ENCODE measurements at places on chromosomes 1 and 21.

DNA sequence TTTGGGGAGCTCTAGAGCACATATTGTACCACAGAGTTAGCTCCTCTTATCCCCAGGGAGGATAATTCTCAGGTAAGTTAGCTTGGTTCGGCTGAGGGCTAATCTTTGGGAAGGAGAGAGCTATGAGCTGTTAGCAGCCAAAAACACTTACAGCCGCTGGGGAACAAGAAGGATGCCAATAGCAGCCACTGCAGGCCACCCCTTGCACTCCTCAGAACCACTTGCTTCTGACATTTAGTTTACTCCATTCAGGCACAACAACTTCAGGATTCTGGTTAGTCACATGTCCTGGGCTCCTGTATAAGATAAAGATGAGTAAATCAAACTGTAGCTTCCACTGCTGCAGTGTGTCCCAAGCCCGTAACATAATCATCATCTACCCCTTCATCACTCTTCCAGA, 212.6 kb upstream of the ADGRL2 start:
- DNase-seq, result no peak

- no peak for DNase-seq
Measured at GRCh38 chr1:85943526-85943925, 213.0 kb downstream of the COL24A1 start.

DNA sequence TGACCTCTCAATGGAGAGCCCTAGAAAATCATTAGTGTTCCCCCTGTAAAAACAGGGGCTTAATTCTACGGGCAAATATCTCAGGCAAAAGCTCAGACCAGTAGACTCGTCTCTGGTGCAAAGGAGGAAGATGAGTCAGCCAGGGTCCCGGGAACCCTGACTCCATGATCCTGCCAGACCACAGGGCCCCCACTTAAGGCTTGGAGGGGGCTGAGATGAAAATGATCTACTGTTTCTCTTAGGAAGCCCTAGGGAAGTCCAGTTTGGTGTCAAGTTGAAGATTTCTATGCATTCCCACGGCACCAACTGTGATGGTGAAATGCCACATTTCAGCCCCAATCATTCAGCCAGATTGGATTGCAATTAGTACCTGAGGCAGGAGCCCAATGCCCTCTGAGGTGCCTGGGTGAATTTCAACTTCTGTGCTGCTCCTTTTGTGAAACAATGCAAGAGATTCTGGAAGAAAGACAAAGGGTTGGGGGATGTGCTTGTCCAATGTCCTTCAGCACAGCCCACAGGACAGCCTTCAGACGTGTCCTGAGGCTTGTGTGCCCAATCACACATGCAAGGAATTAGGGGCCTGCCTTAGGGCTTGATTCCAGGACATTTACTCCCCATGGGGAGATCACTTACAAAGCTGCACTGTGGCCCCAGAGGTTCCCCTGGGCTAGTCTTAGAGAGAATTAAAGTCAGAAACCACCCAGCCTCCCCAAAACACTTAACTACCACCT, 18.1 kb downstream of the NAV1 start:
- DNase-seq, result no peak

DNA sequence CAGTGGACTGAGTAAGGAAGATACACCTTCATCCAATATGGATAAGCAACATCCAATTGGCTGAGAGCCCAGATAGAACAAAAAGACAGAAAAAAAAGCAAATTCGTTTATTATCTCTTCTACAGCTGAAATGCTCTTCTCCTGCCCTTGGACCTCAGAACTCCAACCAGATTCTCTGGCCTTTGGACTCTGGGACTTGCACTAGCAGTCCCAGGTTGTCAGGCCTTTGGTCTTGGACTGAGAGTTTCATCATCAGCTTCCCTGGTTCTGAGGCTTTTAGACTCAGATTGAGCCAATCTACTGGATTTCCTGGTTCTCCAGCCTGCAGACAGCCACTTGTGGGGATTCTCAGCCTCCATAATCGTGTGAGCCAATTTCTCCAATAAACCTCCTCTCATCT, 926.8 kb downstream of the PLA2G4A start:
- DNase-seq, result no peak

DNA sequence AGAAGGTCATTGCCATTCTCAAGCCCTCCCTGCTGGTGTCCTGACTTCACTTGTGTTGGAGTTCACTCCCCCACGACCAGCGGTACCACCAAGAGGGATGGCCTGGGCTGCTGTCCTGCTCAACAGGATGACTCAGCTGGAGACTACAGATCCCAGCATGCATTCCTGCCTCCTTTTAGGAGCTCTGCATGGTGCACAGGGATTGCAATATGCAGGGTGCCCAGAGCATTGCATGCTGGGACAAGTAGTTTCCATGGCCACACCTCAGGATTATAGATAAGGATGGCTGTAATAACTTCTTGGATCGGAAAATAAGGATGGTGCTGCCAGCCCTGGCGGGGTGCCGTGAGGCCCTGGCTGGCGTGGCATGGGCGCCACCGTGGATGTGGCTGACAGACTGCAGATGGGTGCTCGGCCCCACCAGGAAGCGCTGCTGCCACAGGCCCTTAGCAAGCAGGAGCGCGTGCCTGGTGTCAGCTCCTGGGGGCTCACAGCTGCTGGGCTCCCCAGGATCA, 150.0 kb downstream of the CASZ1 start:
- DNase-seq, result no peak

GRCh38 chr21:33157303-33157702, 72.4 kb upstream of the IFNAR2 start:
- DNase-seq, result no peak

DNA sequence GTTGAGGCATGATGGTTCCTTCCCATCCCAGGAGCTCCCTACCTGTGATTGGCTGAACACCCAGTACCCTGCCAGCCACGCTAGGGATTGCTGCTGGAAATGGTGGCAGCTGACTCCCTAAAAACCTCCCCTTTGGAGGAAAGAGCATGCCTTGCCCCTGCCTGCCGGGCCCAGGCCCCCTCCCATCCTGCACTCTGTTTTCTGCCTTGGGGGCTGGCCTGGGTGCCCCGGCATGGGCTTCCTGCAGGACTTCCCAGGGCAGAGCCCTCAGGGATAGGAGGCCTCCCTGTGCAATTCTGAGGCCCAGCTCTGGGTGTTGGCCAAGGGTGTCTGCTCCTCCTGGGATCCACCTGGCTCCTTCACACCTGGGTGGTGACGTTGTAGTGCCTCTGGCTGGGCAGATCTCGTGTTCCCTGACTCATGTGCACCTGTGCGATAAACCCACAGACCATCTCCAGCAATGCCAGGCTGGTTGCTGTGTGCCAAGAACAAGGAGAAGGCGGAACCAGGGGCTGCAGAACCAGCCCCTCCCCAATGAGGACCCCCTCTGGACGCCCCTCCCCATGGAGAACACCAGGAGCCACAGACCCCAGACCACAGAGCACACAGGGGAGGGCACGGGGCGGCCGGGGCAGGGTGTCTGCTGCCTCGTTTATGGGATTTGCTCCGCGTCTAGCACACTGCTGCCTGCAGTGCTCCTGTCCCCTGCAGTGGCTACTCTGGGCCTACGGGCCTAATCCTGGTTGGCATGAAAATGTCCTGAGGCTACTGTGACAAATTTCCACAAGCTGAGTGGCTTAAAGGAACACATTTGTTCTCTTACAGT, 13.6 kb downstream of the CSTB start:
- DNase-seq, result no peak

DNA sequence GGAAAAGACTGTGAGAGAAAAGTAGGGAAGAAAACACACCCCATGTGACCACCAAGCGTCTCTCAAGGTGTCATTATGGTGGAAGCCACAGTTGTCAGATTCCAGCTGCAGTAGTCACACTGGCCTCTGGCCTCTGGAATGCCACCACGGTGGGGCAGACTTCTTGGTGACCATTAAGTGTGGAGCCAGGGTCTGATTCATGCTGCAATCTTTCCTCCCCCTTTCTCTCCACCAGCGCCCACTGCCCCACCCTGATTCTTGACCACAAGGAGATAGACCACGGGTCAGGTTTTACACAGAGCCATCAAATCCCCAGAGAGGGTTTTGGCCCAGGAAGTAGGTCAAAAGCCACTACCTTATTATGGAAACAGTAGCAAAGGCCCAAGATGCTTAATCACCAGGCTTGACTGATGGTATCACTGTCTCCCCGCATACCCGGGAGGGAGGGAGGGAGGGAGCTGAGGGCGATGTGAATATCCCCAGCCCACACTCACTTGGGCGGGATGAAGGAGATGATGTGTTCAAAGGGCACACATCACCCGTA, 52.7 kb upstream of the GRHL3 start:
- DNase-seq, result no peak

DNA sequence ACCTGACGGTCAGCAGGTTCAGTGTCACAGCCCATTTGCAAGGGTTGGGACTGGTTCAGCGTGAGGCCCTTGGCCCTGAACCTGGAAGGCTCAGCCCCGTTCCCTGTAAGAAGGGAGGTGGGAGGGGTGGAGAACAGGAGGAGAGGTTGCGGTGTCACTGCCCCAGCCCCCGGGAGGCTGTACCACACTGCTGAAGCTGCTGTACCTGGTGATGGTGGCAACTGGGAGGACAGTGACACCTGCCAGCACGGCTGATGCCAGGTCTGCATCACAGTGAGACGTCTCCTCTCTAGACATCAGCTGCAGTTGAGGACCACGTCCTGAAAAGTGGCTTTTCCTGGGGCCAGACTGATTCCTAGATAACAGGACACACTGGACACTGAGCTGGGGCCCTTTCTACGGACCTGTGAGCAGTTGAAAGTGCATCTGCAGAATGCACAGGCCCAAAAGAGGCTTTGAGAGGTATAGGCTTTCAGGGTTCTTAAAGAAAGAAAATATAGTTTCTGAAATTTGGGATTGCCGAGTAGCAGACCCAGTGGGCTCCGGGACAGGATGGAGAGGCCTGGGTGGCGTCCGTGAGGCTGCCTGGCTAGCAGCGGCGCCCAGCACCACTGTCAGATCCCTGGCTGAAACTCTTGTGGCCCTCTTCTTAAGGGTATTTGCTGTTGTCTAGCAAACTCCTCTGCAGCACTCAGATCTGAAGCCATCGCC, 47.7 kb downstream of the COQ8A start:
- DNase-seq, result no peak

DNA sequence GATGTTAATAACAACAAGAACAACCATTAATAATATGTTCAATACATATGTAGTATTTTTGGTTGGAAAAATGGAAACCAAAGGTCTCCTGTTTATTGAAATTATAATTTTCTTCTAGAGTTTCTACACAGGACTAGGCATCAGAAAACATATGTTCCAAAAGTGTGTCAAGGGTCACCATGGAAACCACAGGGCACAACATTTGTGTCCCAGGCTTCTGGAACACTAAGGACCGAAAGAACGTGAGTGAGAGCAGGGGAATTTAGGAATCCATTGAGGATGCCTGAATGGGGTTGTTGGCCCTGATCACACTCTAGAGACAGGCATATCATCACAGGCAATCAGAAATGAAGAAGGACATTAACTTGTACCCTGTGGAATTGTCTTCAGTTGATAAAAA, 7.5 kb upstream of the CDC14A start:
- no peak for DNase-seq

DNA sequence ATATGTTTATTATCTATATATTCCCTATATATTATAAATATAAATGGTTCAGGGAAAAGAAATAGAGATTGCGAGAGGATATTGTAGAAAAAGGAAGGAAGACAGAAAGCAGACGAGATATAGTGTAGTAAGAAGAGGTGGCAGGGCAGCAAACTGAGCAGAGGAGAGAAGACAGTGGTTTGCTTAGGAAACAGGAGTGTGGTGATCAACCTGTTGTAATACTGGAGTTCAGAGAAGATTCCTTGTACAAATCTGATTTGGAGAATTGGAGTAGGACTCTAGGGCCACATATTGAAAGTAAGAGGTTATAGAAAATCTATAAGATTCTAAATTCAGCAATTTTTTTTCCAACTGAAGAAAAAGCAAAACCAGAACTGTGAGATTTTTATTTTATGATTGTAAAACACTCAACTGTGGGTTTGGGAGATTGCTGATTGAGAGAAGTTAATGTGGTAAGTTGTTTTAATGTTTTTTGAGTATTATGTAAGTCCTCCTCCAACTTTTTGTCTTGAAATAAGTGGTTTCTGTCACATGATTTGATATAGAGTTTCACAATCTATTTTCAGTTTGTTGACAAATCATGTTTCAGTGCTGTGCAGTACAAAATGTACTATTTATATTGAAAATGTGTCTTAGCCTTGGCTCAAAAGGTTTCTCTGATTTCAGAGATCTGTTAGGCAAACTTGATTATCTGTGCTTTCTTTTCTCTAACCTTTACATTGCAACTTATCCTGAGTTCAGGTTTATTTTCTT, 9.6 kb upstream of the AMY2B start:
- no peak for DNase-seq

GRCh38 chr1:156033011-156033410, 12.3 kb upstream of the SSR2 start:
- DNase-seq, result no peak

DNA sequence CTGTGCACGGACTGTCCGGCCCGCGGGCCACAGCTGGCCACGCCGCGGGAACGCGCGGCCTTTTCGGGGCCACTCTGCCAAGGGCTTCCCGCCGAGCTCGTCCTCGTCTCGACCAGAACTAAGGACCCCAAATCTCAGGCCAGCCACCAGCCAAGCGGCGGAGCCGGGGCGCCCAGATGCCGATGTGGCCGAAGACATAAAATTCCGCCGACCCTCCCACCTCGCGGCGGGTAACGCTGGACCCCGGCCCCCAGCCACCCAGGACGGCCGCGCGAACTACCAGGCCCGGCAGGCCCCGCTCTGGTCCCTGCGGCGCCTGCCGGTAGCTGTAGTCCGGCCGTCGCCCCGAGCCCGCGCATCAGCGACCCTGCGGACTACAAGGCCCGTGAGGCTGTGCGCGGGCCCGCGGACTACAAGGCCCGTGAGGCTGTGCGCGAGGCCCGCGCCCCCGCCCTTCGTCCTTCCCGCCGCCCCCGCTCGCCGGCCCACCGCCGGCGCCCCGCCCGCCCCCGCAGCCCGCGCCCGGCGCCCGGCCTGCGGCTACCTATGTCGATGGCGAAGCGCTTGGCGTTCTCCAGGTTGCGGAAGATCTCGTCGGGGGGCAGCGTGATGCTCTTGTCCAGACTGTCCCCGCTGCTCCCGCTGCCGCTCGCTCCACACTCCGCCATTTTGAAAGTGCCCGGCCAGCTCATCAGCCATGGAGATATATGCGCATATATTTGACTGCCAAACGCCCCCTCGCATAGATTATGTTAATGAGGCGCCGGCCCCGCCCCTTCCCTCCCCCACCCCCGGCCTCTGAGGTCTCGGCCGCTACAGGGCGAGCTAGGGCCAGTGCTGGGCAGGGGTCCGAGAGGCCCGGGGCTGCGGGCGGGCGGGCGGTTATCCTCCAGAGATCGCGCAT, at the start of gene PANK4:
PANK4 (minus strand) TSS at position 677 of the 904 bp plus-strand sequence; CDS start at position 668, 9 bp downstream.
- peak; percentile 90 for DNase-seq

All from stimulated activated CD4-positive, alpha-beta T cell treated with anti-CD3 and anti-CD28 coated beads, Interleukin-1b, Interleukin-23, amount 100 ng/mL, for 48 hours (primary cell).